ENCODE measurements at places on chromosomes 12 and 14.
A peak's percentile ranks its signal among the peaks of the same experiment; 100 is the strongest.

- DNase-seq: no peak
These were observed 27.3 kb downstream of the RILPL1 start for GRCh38 chr12:123506059-123506842.

DNA sequence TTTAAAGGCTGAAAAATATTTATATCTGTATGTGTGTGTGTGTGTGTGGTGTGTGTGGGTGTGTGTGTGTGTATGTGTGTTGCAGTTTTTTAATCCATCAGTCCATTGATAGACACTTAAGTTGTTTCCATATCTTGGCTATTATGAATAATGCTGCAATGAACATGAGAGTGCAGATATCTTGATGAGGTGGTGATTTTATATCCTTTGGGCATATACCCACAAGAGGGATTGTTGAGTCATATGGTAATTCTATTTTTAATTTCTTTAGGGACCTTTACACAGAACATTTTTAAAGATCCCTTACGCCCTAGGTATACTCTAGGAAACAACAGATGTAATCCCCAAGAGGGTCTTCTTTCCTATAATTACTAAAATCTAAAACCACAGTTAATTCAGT lies 154.5 kb upstream of the CLEC14A start:
- DNase-seq: no peak

- peak; percentile 94 for DNase-seq
These were observed 31.8 kb upstream of the PLEKHG6 start for GRCh38 chr12:6278439-6279255.

GRCh38 chr14:92960706-92961566 lies 38.0 kb downstream of the CHGA start:
- no peak for DNase-seq

GRCh38 chr12:1688086-1688710 lies 2.7 kb upstream of the ADIPOR2 start:
- no peak for DNase-seq

DNA sequence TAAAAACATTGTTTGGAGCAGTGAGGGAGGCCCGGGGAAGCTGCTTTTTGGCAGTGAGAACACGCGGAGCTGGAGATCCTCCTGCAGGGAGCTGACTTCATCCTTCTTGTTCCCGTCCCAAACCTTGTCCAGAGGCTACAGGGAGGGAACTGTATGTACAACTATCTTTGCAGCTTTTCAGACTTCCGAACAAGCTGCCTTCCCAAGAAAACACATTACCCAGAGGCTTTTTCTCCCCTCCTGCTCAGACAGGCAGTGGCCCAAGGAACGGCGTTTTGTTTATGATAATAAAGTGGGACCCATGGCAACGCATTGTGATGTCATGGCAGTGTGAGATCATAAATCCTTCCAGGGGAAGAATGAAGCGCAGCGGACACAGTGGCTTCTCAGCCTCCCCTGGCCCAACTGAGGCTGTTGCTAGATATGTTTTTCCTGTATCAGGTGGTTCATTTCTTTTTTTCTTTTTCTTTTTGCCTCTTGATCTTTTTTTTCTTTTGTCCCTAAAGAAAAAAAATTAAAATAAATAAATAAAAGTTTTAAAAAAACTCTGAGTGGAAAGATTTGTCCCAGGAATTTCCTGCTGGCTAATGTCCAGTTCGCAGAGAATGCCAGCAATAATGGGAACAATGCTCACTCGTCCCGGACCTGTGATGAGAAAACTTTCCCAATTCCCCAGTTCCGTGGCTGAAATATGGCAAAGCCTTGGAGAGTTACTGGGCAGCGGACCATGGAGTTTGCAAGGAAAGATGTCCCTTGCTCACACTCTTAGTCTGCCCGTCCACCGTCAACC lies 103.4 kb upstream of the MAP1LC3B2 start:
- no peak for DNase-seq

DNA sequence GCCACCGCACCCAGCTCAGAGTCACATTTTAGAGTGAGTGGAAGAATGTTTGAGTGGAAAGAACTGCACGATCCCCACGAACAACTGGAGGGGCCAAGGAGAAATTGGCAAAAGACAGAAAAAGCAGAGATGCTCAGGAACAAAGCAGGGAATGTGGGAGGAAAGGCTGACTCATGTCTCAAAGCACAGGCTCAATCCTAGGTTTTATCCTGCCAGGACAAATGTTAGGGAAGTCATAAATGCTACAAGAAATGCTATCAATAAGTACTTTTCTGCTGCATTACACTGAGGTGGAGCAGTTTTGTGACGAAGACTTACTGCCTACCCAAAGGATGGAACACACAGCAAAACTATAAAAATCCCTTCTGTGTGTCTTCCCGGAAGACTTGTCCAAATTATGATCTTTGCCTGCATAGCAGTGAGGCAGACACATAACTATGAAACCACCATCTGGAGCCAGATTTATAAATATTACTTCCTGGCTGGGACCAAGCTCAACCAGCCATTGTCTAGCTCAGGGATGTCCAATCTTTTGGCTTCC lies 26.7 kb downstream of the NIN start:
- DNase-seq: no peak

GRCh38 chr14:94018308-94018707 lies 7.8 kb upstream of the OTUB2 start:
- no peak for DNase-seq

GRCh38 chr14:58133739-58134138 lies 18.3 kb downstream of the ARMH4 start:
- no peak for DNase-seq

GRCh38 chr14:55780156-55780946 lies 200.3 kb downstream of the KTN1 start:
- DNase-seq: no peak

DNA sequence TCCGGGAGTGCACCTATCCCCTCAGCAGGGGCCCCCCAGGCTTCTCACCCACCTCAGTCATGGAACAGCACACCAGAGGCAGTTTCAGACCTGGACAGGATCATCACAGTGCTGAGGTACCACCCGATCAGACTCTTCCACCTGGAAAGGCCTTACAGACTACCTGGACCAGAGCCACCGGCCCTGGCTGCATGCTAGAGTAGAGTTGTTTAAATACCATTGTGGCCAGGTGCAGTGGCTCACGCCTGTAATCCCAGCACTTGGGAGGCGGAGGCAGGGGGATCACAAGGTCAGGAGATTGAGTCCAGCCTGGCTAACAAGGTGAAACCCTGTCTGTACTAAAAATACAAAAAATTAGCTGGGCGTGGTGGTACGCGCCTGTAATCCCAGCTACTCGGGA lies 61.5 kb downstream of the TSPAN11 start:
- no peak for DNase-seq

DNA sequence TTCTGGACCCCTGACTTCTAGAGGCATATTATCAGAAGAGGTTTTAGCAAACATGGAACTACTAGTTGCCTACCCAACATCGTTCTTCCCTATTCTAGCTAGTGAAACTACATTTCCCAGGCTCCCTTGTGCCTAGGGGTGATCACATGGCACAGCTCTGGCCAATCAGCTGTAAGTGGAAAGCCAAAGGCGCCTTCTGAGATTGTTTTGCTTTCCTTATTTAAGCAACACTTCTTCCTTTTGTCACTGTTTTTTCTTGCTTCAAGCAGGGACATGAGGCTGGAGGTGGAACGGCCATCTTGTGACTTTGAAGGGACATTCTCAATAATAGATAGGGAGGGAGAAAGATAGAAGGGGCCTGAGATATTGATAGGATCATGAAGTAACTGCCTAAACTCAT lies 136.7 kb downstream of the ZNF664 start:
- peak; percentile 64 for DNase-seq

DNA sequence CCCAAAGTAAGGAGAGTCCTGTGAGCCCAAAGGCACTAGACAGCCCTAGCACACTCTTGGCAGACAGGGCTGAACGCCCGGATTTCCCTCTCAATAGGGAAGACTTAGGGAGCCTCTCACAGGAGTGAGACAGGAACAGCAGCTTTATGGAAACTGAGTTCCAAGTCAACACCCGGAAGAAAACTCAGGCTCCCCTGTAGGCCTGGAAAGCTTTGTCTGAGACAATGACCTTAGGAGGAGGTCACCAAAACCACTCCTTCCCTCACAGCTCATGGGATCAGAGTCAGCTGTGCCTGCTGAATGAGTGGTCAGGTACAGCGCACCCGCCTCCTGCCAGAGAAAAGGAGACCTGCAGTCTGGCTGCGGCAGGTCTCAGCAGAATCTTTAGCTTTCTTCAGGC lies 229.5 kb downstream of the CACNA1C start:
- no peak for DNase-seq

- DNase-seq: no peak
These were observed 18.8 kb downstream of the CEP170B start for GRCh38 chr14:104883681-104884361.

- DNase-seq: peak; percentile 10
These were observed 34.1 kb downstream of the SCFD1 start for GRCh38 chr14:30656190-30656632.

GRCh38 chr12:13627536-13627935 lies 353.9 kb downstream of the GRIN2B start:
- DNase-seq: no peak

DNA sequence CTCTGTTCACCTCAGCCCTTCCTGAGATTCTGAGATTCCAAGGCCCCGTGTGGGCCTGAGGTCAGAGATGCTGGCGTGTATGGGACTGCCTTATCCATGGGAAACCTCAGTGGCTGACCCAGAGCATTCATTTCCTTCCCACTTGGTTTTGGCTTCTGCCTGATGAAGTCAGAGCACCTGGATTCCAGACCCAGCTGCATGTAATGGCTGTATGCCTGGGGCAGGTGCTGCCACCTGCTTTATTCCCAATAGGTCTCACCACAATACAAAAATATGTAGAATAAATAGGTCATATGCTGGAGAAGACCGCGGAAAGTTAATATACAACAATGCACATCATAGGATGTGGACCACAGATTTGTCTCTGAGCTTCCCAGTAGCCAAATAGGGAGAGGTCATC lies 25.6 kb downstream of the FIGNL2 start:
- DNase-seq: no peak
